ENCODE measurements at places on chromosomes 4 and X.

- no peak for DNase-seq
These were observed 9.0 kb upstream of the INTU start for GRCh38 chr4:127623797-127624083.

DNA sequence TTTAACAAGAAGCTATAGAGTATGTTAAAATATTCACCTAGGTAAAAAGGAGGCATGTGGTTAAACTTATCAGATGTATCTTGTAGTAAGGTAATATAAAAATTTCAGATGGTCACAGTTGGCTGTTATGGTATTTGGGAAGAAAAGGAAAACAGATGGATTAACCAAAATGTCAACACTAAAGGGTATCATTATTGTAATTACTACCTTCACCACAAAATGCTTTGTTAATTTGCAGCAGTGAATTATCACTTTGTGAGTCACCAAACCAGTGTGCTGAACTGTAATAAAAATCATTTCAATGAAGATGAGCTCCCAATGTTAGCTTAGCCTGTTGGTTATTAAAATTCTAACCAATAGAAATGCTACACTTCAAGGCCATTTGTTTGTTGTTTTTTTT lies 233.9 kb downstream of the RPA4 start:
- DNase-seq = no peak

DNA sequence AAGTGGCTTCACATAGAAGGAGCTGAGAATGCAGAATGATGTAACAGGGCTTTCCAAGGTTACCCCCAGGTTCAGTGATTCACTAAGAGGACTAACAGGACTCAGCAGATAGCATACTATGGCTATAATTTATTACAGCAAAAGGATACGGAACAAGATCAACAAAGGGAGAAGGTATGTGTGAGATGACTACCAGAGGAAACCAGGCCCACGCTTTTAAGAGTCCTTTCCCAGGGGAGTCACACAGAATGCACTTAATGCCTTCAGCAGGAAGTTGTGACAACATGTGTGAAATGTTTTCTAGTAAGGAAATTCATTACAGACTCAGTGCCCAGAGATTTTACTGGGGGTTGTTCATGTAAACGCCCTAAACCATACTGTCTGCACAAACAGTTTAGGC lies 373.6 kb upstream of the MAGEB2 start:
- DNase-seq = no peak

DNA sequence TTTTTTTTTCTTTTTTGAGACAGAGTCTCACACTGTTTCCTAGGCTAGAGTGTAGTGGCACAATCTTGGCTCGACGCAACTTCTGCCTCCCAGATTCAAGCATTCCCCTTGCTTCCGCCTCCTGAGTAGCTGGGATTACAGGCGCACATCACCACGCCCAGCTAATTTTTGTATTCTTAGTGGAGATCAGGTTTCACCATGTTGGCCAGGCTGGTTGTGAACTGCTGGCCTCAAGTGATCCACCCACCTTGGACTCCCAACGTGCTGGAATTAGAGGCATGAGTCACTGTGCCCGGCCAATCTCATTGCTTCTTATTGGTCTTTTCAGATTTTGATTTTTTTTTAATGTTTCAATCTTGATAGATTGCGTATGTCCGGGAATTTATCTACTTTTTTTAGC lies 124.4 kb downstream of the NBDY start:
- DNase-seq = no peak

GRCh38 chr4:22474636-22475310 lies 41.1 kb downstream of the ADGRA3 start:
- DNase-seq = no peak

GRCh38 chr4:98564852-98565251 lies 93.6 kb downstream of the TSPAN5 start:
- no peak for DNase-seq
